ENCODE measurements at places on chromosomes 3 and 15. TPM values are rescaled to one million over a fixed set of nuclear protein-coding genes. Genes with fewer than 3 reads are reported as not detected.

The SPINT1 gene
- total RNA-seq: 306 TPM

The NEO1 gene
- total RNA-seq: 30.5 TPM

The SLCO3A1 gene
- total RNA-seq: 3.6 TPM

The GABRR3 gene
- total RNA-seq: not detected

The SLC9C1 gene
- 2.2 TPM for total RNA-seq

The GATM gene
- 8.7 TPM for total RNA-seq

The MASP1 gene
- 0.48 TPM for total RNA-seq

The KBTBD13 gene
- not detected for total RNA-seq

The LYZL4 gene
- total RNA-seq: not detected

The ZIC4 gene
- not detected for total RNA-seq

The DUOX1 gene
- total RNA-seq: 4.1 TPM

The CLDND1 gene
- total RNA-seq: 124 TPM

The SGO1 gene
- total RNA-seq: 6.9 TPM

The TNFAIP8L3 gene
- 0.92 TPM for total RNA-seq

The ARHGEF26 gene
- 2.5 TPM for total RNA-seq

GRCh38 chr3:172454180-172454579, 5.9 kb upstream of the GHSR start:
- DNase-seq: no peak

- no peak for DNase-seq
Observed at GRCh38 chr3:31922962-31923361, 58.1 kb downstream of the OSBPL10 start.

GRCh38 chr3:102302020-102302419, 132.8 kb upstream of the ZPLD1 start:
- DNase-seq: no peak

- no peak for DNase-seq
Observed at GRCh38 chr15:58876306-58877106, 57.0 kb downstream of the SLTM start.

DNA sequence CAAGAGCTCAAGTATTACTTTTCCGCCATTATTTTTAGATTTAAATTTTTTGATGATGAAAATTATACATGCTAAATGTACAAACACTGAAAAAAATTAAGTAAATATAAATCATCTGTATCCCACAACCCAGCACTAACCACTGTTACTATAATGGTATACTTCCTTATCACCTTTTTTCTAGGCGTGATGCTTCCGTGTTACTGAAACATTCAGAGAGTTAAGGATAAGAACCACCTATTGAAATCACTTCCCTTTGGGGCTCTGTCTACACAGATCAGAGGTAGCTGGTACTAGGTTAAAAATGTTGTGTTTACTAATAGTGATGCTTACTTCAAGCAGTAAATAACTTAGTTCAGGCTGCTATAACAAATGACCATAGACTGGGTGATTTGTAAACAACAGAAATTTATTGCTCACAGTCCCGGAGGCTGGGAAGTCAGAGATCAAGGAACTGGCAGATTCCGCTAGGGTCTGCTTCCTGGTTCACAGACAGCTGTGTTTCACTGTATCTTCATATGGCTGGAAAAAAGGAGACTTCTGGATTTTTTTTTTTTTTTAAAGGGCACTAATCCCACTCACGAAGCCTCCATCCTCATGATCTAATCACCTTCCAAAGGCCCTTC, 6.4 kb downstream of the SNX4 start:
- DNase-seq: no peak

DNA sequence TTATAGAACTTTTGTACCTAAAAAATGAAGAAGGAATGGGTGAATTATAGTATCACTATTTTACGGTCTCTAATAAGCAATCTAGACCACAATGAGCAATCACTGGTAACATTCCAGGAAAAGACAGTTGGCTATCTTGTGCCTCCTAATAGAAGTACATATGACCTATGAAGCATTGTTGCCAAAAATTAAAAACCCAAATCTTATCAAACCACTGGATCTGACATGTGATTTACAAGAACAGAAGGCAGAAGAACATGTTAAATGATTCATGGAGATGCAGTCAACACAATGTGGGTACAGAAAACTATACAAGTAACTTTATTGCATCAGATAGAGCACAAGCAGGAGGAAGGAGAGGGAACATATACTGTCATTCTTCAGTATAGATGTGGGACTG, 14.5 kb upstream of the HYKK start:
- DNase-seq: no peak

DNA sequence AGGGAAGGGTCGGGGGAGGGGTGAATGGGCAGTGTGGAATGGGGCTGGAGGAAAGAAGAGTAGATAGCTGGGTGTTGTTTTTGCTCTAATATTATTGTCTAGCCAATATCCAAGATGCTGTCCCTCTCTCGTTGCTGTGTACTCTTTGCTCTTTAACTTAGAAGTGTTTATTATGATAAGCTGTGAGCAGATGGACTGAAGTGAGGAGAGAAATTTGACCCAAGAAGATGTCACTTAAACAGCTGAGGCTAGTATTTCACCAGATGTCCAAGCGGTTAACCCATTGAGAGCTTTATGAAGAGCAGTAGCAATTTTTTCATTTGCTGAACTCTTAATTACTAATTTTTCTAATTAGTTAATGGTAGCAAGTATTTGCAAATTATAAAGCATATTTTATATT, 212.2 kb upstream of the TP63 start:
- DNase-seq: no peak

DNA sequence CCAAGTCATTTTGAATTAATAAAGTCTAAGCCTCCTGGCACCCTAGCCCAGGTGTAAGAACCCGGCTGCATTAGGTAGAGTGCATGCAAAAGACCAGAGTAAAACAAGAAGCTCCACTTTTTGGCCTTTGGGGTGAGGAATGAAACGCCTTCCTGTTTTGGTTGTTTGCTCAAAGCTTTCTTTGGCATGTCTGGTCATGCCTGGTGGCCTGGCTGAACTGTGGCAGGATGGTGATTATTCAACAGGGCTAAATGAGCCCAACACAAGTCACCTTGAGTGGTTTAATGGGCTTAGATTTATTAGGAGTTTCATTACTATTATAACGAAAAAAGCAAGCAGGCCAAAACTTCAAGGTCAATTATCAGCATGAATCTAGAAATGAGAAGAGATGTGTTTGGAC, 40.9 kb upstream of the LDHAL6B start:
- no peak for DNase-seq

DNA sequence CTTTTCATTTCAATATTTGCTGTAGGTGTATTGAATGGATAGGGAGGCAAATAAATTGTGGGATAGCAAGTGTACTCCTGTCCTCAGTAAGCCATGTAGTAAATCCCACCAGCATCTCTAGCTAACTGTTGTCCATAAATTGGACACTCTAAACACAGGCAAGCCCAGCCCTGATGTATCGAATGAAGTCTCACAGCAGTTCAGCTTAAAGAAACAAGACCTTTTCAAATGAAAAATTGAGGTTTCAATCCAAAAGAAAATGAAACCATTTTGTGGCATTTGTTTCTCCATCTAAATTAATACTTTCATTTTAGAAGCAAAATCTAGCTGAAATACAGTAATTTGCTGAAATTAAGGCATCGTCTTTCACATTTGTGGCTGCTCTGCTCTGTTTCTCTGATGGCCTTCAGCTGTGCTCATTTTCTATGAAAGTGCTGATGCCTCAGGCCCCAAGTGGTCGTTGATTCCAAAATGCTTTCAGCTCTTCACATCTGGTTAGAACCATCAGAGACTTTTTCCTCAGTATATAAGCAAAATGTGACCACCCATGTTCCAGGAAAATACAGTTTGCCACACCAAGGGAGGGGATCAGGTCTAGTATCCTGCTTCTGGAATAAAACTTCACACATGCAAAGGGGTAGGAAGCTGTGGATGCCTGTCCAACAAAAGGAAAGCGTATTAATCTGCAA, 245.0 kb downstream of the ZMAT3 start:
- no peak for DNase-seq

GRCh38 chr3:101725194-101725889, 928 bp downstream of the CEP97 start:
- DNase-seq: no peak

- DNase-seq: peak; percentile 25
Observed at GRCh38 chr3:179688850-179689249, 36.0 kb downstream of the USP13 start.

- DNase-seq: no peak
Observed at GRCh38 chr15:58932710-58933280, 684 bp downstream of the SLTM start.

GRCh38 chr3:16369885-16370284, 104.9 kb downstream of the OXNAD1 start:
- no peak for DNase-seq

DNA sequence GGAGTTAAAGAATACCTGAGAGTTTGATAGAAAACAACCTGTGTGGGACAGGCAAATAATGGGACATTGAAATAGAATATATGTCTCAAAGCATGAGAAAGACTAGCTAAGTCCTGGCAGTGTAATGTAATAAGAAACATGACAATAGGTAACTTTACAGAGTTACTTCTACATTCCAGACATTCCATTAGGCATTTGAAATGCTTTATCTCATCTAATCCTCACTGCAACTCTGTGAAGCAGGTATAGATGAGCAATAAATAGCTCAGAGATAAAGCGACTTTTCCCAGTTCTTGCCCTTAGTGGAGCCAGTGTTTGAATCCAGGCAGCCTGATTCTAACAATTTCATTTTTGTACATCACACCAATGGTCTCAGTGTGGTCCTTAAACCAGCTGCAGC, 76.8 kb downstream of the CPNE4 start:
- DNase-seq: no peak

DNA sequence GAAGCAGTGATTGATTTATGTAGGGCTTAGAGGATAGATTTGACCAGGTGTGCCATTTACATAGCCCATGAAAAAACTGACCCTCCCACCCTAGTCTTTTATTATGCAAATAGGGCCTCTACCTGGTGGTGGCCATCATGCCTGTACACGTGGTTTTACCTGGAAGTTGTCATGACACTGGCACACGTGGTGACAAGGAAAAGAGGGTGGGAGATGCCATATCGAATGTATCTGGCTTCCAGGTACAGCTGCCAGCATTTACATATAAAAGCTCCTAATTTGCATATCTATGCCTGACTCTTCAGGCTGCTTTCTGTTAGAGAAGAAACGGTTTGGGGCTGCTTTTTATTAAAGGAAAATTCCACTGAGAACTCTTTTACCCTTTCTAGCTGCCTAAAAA, 35.0 kb upstream of the DNAJC13 start:
- no peak for DNase-seq

DNA sequence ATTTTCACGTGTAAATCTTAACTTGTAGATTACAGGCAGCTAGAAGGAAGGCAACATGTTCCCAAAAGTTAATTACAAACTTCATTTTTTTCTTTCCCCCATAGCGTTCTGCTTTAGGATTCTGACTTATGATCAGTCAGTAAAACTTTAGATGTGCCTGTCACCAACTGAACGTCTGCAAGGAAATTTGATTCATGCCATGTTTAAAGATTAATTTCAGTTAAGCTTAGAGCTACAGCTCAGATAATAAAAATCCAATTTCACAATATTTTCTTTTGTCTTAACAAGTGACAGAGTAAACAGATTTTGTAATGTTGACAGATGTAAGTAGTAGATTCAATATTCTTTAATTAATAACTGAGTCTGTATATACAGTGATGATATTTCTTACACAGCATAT, 253.1 kb downstream of the NFKBIZ start:
- DNase-seq: no peak

DNA sequence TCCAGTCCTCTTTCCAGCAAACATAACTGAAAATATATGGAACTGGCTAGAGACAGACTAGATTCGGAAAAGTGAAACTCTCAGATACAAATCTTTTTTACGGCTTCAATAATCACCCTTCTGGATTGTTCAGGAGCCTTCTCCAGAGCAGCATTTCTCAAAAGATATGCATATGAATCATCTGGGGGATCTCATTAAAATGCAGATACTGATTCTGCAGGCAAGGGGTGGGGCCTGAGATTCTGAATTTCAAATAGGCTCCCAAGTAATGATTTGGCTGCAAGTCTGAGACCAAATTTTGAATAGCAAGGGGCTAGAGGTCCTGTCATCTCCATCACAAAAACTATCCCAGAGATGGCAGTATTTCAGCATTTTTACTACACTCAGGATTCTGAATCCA, 165.4 kb downstream of the CTNNB1 start:
- DNase-seq: no peak

- no peak for DNase-seq
Observed at GRCh38 chr15:90219421-90220141, 14.2 kb downstream of the CIB1 start.

DNA sequence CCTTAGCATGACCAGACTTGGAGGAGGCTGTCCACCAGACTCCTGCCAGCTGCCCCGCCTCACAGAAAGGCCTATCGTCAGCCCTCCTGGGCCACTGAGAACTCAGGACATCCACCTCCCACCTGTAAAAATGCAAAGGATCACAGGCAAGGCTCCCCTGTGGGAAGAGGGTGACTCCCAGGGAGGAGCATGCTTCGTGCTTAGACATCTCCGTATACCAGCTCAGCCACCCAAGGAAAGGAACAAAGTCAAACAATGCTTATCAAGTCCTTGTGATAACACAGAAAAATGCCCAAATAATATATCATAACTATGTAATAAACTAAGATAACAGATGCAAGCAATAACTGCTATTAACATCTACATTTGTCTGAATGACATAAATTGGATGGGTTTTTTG, 4.2 kb downstream of the RMDN3 start:
- DNase-seq: no peak

GRCh38 chr3:44721231-44722102, 8.0 kb upstream of the ZNF501 start:
- no peak for DNase-seq

- no peak for DNase-seq
Observed at GRCh38 chr3:74001436-74001835, 376.7 kb upstream of the PDZRN3 start.

GRCh38 chr3:37974121-37975083, 16.2 kb upstream of the VILL start:
- no peak for DNase-seq

DNA sequence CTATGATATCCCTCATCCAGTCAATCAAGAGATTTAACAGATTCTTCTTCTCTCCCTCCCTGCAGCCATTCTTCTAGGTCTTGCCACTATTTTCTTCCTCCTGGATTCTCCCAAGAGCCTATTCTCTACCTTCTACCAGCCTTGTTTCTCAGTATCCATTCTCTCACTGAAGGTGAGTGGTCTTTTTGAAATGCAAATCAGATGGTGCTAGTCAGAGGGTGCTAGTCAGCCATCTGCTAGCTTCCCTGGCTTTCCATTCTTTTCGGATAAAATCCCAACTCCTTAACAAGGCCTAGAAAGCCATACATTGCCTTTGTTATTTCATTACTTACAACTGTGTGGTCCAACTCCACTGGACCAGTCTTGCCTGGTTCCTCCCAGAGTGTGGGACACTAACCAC, 734.3 kb upstream of the CFAP20DC start:
- no peak for DNase-seq

DNA sequence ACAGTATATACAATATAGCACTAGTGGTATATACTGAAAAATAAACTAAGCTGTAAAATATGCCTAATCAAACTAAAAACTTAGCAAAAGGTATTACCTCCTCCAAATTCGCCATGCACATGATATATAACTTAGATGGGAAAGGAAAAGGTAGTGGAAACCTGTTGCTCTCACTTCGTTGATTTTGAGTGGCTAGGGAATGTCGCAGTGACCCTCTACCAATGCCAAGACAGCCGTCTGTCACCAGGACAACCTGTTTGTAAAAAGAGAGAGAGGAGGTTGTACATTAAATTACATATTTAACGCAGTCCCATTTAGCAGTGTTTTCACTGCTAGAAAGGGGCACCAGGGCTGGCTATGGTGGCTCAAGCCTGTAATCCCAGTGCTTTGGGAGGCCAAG, 11.3 kb downstream of the INTS14 start:
- no peak for DNase-seq

- DNase-seq: no peak
Observed at GRCh38 chr15:59313641-59314332, 58.9 kb downstream of the MYO1E start.

- DNase-seq: no peak
Observed at GRCh38 chr3:33940149-33940548, 141.7 kb downstream of the PDCD6IP start.
